ENCODE measurements at places on chromosomes 7 and 10. TPM values are rescaled to one million over a fixed set of nuclear protein-coding genes. Genes with fewer than 3 reads are reported as not detected.

The CAMK1D gene
- total RNA-seq = 2.6 TPM

DNA sequence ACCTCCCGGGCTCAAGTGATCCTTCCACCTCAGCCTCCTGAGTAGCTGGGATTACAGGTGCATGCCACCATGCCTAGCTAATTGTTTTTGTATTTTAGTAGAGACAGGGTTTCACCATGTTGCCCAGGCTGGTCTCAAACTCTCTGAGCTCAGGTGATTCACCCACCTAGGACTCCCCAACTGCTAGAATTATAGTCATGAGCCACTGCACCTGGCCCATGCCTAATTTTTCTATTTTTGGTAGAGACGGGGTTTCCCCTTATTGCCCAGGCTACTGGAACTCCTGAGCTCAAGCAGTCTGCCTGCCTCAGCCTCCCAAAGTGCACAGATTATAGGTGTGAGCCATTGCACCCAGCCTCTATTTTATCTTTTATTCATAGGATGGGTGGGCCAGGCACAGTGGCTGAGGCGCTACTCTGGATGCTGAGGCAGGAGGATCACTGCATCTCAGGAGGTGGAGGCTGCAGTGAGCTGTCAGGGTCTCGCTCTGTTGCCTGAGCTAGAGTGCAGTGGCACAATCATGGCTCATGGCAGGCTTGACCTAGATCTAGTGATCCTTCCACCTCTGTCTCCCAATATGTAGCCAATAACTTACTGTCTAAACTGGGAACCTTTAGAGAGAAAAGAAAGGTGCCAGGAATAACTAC, 31.3 kb upstream of the STOX1 start:
- DNase-seq = no peak

DNA sequence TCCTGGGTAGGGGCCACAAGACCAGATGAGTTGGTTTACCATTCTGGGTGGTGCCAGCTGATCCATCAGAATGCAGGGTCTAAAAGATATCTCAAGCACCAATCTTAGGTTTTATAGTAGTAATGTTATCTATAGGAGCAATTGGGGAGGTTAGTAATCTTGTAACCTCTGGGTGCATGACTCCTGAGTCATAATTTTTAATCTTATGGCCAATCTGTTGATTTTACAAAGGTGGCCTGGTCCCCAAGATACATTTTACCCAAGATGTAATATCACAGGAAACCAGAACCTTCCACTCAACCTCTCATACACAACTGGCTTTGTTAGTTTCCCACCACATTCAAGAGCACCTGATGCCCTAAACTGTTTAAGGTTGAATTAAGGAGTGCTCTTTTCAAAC, 79.5 kb downstream of the C1GALT1 start:
- DNase-seq = no peak

GRCh38 chr7:37068038-37068437, 343.7 kb upstream of the AOAH start:
- no peak for DNase-seq

DNA sequence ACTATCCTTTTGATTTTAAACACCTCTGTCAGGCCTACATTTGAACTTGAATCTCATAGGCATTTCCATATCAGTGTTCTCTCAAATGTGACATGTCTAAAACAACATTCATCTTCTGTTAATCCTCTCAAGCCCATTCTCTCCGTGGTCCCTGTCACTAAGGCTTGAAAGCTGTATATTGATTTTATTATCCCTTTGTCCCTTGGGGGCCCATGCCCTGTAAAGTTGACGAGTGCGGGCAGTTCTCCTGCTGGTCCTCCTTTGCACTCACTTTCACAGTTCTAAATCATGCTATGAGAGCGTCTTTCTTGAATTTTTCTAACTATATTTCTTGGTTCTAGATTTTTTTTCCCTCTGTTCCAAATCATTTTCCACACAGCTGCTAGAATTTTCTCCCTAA, 27.3 kb downstream of the GALNT11 start:
- DNase-seq = no peak
